ENCODE measurements at places on chromosomes 1 and 21. TPM values are rescaled to one million over a fixed set of nuclear protein-coding genes. Genes with fewer than 3 reads are reported as not detected.

DNA sequence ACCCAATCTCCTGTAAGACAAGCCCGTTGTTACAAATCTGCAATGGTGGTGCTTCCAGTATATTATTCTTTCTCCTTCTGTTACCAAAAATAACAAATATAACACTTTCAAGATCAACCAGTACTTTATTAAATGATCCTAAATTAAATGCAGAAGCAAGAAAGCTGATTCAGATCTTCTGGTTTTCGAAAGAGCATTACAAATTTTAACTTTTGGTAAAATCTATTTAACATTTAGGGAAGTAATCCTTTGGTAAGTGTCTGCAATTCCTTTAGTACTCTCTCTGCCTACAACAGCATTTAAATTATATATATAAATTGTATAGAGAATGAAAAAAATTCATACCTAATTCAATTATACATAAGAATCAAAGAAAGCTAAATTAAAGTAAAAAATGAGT is 198.6 kb upstream of the HMCN1 start:
- peaks cover 9% of the 10 kb centered on the region for H3K4me1 ChIP-seq
- DNase-seq = no peak
- peaks cover 1% of the 10 kb centered on the region for H3K27me3 ChIP-seq

- no peak for DNase-seq
- peak overlapping the region; percentile 96 for H3K4me3 ChIP-seq
- H3K27me3 ChIP-seq = no peaks in the 10 kb centered on the region
- H3K4me1 ChIP-seq = peaks cover 76% of the 10 kb centered on the region
These were observed 250 bp downstream of the F5 start for GRCh38 chr1:169586067-169586394.

GRCh38 chr1:40783001-40783905 is at the start of gene KCNQ4:
Gene KCNQ4, plus strand, starts transcription at chr1:40783787. Its CDS starts 307 bp downstream, at chr1:40784094.
- H3K27me3 ChIP-seq = peaks cover 39% of the 10 kb centered on the region
- H3K4me3 ChIP-seq = peak within 1 kb of the TSS; percentile 80
- H3K27ac ChIP-seq = peak within 1 kb of the TSS; percentile 74

DNA sequence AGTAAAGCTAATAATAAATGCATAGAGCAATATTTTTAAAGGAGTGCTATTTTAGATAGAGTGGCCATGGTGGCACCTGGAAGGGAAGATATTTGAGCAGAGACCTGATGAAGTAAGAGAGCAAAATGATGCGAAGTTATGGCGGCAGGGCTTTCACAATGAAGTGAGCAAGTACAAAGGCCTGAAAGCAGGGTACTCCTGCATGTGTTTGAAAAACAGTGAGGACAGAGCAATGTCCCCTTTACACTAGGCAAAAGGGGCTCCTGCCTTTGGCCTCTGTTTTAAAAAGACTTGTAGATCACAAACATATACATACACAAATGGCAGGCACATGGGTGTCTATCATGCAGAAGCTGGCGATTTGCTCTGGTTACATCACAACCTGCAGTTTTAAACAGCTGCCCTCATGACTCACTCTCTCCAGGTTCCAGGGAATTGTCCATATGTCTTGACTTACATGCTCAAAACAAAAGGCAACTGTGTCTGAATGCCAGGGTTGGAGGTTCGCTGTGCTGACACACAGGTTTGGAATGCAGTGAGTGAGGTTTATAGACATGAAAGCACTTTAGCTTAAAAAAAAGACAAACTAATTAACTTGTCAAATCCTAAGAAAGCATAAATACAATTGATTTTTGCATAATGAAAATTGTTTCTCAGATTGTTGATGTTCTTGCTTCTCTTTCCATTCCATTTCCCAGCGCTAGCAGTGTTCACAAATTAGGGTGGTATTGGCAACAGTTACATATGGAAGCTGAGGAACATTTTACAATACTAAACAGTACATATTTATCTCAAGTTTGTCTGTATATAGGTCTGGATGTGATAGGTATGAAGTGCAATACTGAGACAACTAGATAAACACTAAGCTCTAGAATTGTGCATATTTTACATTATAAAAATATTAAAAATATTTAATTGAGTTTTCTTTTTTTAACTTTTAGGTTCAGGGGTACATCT is 313.9 kb downstream of the BARHL2 start:
- no peaks in the 10 kb centered on the region for H3K36me3 ChIP-seq
- H3K27me3 ChIP-seq = no peaks in the 10 kb centered on the region
- H3K4me1 ChIP-seq = no peaks in the 10 kb centered on the region

- peaks cover 77% of the 10 kb centered on the region for H3K4me1 ChIP-seq
- peak within 1 kb of the TSS; percentile 91 for H3K27ac ChIP-seq
- no peaks in the 10 kb centered on the region for H3K27me3 ChIP-seq
- H3K4me3 ChIP-seq = peak within 1 kb of the TSS; percentile 90
- DNase-seq = no peak
These were observed at the start of gene MEF2D for GRCh38 chr1:156500543-156500792. Gene MEF2D, minus strand, starts transcription at chr1:156500775. Its CDS starts 17,483 bp downstream, at chr1:156483292.

- peak overlapping the region; percentile 79 for H3K27ac ChIP-seq
- no peaks in the 10 kb centered on the region for H3K27me3 ChIP-seq
- no peak overlapping the region for H3K4me3 ChIP-seq
- no peak for DNase-seq
These were observed 6.8 kb upstream of the LAPTM5 start for GRCh38 chr1:30764396-30764795.

TNFSF4 gene
- 3.1 TPM for total RNA-seq

- H3K36me3 ChIP-seq = no peaks in the 10 kb centered on the region
- no peak overlapping the region for H3K4me3 ChIP-seq
- DNase-seq = no peak
- no peaks in the 10 kb centered on the region for H3K27me3 ChIP-seq
- no peaks in the 10 kb centered on the region for H3K4me1 ChIP-seq
These were observed 1261.2 kb upstream of the B3GALT2 start for GRCh38 chr1:194447636-194448035.

- H3K27ac ChIP-seq = no peak overlapping the region
- no peak for DNase-seq
- H3K36me3 ChIP-seq = no peaks in the 10 kb centered on the region
- no peaks in the 10 kb centered on the region for H3K27me3 ChIP-seq
- H3K4me3 ChIP-seq = no peak overlapping the region
- H3K4me1 ChIP-seq = no peaks in the 10 kb centered on the region
These were observed 6.1 kb downstream of the CD1C start for GRCh38 chr1:158295791-158296190.

GRCh38 chr1:201114245-201115131 is 2.3 kb upstream of the CACNA1S start:
- H3K36me3 ChIP-seq = no peaks in the 10 kb centered on the region
- H3K4me1 ChIP-seq = no peaks in the 10 kb centered on the region
- peak overlapping the region; percentile 85 for H3K4me3 ChIP-seq
- H3K27me3 ChIP-seq = peaks cover 35% of the 10 kb centered on the region
- H3K27ac ChIP-seq = peak overlapping the region; percentile 48

DNA sequence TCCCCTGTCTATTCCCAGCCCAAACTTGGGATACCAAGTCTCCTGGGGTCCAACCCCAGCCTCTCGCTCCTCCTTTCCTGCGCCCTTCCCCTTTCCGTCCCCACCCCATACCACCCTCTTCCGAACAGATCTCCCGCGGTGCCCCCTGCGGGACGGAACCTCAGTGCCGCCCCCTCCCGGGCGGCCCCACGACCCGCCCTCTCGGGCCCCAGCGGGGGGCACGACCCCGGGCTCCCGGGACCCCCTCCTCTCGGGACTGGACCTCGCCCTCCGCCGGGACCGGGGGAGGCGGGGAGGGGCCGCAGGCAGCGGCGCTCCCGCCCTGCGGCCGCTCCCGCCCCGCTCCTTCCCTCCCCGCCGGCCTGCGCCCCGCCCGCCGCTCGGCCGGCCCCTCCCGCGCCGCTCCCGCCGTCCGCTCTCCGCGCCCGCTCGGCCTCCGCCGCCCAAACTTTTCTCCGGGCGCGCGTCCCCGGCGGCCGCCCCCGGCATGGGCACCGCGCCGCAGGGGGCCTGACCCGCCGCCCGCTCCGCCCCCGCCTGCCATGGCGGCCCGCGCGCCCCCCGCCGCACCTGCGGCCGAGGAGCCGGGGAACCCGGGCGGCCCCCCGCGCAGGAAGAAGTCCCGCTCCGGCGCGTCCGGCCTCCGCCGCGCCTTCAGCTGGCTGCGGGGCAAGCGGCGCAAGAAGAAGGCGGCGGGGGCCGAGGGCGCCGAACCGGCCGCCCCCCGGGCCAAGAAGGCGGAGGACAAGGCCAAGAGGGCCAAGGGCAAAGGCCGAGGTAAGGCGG is 39.0 kb upstream of the SYNC start:
- peak overlapping the region; percentile 75 for H3K4me3 ChIP-seq
- DNase-seq = no peak
- H3K4me1 ChIP-seq = no peaks in the 10 kb centered on the region
- no peak overlapping the region for H3K27ac ChIP-seq

- no peaks in the 10 kb centered on the region for H3K4me1 ChIP-seq
- H3K36me3 ChIP-seq = no peaks in the 10 kb centered on the region
- no peak overlapping the region for H3K27ac ChIP-seq
- H3K4me3 ChIP-seq = no peak overlapping the region
- H3K27me3 ChIP-seq = no peaks in the 10 kb centered on the region
These were observed 226.4 kb downstream of the DYRK1A start for GRCh38 chr21:37593015-37593414.

FAM89A gene
- total RNA-seq = 23.2 TPM

LCE2A gene
- total RNA-seq = not detected

GRCh38 chr1:42735056-42735455 is 5.0 kb downstream of the CLDN19 start:
- no peak overlapping the region for H3K27ac ChIP-seq
- peaks cover 11% of the 10 kb centered on the region for H3K4me1 ChIP-seq
- no peak for DNase-seq

- no peak for DNase-seq
- no peak overlapping the region for H3K27ac ChIP-seq
- H3K36me3 ChIP-seq = no peaks in the 10 kb centered on the region
- peaks cover 11% of the 10 kb centered on the region for H3K4me1 ChIP-seq
These were observed 792 bp downstream of the SNX7 start for GRCh38 chr1:98662356-98662670.

AMY1A gene
- total RNA-seq = not detected

DNA sequence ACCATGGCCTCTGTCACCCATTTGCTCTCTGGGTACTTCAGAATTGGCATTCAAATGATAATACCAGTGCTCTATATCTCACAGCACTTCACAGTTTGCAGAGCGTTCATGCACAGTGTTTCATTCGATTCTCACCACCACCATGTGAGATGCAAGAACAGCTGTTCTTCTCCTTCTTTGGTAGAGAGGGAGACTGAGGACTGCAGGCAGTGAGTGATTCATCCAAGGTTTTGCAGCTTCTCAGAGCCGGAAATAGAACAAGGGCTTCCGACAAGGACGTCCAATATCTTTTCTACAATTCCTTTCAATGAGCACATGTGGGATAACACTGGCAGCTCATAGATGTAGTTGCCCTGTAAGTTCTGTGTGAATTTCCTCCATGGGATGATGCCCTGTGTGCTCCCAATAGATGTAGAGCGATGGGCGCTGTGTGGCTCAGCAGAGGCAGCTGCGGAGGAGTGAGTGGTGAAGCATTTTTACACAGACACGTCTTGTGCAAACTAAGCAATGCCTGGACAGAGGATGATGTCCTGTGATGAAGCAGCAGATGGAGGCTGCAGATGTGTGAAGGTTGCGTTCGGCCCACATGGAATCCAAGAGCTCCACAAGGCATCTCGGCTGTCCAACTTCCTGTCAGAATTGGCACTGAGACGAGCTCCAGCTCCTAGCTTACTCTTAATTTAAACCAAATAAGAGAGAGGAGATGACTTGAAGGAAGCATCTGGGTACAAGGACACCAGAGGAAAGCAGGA is 24.9 kb downstream of the MT1HL1 start:
- H3K36me3 ChIP-seq = no peaks in the 10 kb centered on the region
- no peak for DNase-seq
- no peaks in the 10 kb centered on the region for H3K27me3 ChIP-seq
- no peak overlapping the region for H3K27ac ChIP-seq

LRRC39 gene
- 0.36 TPM for total RNA-seq

GRCh38 chr1:94737124-94737998 is 82.8 kb upstream of the SLC44A3 start:
- H3K4me3 ChIP-seq = no peak overlapping the region
- H3K27ac ChIP-seq = no peak overlapping the region
- peaks cover 28% of the 10 kb centered on the region for H3K4me1 ChIP-seq

IARS2 gene
- total RNA-seq = 72.8 TPM

VPS45 gene
- total RNA-seq = 25.9 TPM

GRCh38 chr1:58975888-58976287 is 192.0 kb upstream of the JUN start:
- peaks cover 5% of the 10 kb centered on the region for H3K36me3 ChIP-seq
- peaks cover 53% of the 10 kb centered on the region for H3K4me1 ChIP-seq
- no peak for DNase-seq

DNA sequence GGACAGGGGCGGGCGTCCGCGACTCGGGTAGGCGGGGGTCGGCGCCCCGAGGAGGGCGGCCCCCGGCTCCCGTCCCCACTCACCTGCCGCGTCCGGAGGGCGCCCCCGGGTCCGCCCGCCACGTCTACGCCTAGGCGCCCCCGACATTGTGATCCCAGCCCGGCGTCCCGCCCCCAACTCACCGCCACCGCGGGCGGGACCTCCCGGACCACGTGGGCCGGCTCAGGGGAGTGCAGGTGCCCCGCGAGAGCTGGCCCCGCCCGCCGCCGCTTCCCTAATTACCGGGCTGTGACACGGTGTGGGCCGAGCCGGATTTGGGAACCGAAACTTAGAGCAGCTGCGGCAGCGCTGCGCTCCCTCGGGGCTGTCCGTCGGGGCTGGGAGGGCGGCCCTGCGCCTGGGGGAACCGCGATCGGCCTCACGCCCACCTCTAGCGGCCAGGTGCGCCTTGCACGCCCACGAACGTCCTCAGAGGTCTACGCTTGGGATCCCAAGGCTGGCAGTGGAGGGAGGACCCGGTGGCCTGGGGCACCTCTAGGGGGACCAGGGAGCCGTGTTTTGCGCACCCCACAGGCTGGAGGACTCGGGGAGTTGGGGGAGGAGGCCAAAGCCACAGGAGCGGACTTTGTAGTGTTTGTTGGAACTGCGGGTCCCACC is 521 bp upstream of the NADK start:
- H3K4me3 ChIP-seq = peak overlapping the region; percentile 78
- peaks cover 12% of the 10 kb centered on the region for H3K36me3 ChIP-seq
- H3K27me3 ChIP-seq = no peaks in the 10 kb centered on the region
- H3K4me1 ChIP-seq = peaks cover 56% of the 10 kb centered on the region
- H3K27ac ChIP-seq = peak overlapping the region; percentile 87

DNA sequence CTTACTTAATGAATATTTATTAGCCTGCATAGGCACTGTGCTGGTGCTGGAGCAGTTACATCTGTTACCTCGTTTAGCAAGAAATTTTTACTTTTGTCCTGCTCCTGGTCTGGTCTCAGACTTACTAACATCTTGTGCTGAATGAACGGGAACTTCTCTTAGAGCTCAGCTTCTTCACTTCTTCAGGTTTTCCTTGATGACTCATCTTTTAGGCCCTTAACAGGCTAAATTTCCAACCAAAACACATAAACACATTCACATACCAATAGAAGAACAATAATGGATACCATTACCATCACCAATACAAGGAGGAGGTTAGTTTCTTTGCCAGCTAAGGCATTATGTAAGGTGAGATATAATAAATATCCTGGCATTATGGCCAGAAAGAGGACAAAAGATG is 68.9 kb downstream of the IFI44 start:
- H3K27ac ChIP-seq = no peak overlapping the region
- no peaks in the 10 kb centered on the region for H3K4me1 ChIP-seq
- H3K4me3 ChIP-seq = no peak overlapping the region

LCE2B gene
- not detected for total RNA-seq

FCRLB gene
- not detected for total RNA-seq

TMEM51 gene
- total RNA-seq = not detected
